Activated CD4-positive, alpha-beta T cell treated with anti-CD3 and anti-CD28 coated beads, Interleukin-2, amount 50 U/mL, for 1 hour (primary cell): ENCODE measurements at places on chromosomes 4 and X.

DNA sequence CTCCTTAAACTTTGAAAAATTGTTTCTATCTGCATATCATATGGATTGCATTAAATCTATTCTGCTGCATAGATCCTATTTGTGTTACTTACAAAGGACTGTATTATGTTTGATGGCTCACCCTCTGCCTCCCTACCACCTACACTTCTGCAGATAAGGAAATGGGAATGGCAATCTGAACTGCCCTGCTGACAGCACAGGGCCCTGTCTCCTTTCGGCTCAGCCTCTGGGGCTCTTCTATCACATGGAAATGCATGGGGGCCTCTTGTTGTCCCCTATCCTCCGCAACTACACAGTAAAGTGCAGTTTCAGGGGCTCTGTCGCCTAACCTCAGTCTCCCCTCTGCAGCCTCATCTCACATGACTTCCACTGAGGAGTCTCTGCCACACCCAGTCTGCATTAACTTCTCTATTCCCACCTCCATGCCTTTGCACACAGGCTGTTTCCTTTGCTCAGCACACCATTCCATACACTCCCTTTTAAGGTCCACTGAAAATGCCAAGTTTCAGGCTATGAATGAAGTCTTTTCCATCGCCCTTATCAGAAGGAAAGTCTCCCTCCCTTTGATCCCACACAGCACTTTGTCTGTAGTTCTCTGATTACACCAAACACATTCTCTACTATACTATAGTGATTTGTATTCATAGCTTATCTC, 12.5 kb downstream of the RELL1 start:
- DNase-seq = no peak

DNA sequence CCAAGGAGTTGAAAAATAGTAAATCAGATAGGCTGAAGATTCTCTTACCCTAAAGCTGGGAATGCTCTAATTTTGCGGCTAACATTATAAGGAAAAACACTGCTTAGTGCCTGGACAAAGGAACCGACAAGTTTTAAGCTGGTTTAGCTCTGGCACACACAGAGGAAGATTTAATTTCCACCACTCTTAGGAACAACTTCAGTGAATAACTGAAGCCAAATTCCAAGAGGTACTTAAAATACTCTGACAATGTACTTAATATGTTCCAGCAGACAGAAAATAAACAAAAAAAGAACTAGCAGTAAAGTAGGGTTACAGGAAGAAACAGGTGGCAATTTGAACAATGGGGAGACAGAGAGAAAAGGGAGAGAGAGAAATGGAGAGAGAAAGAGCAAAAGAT, 340.8 kb upstream of the NDST4 start:
- DNase-seq = no peak

DNA sequence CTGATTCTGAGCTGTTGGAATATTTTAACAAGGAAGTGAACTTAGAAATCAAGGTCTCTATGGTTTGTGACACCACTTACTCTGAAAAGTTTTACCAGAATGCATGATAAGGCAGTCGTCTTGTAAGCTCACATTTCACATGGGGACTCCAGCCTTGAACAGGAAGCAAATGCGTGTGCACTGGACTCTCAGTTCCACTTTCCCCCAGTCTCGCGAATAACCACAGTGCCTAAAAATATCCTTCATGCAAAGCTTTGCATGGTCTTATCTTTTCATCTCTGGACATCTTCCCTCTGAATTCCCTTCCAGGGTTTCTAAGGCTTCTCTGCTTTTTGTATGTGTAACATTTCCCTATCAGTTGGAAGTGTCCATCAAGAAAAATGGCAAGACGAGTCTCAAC, 581.8 kb downstream of the NLGN4X start:
- no peak for DNase-seq

DNA sequence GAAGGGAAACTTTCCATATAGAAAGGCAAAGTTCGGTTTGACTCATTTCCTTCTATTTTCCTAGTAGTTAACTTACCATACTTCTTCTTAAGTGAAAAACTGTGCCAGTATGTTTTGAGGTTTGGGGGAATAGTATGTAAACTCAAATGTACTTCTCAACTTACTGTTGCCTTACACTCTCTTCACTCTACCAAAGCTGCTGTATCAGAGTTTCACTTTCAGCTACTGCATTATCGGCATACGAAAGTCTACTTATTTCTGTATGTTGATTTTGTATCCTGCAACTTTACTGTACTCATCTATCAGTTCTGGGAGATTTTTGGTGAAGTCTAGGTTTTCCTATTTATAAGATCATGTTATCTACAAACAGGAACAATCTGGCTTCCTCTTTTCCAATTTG, 932.7 kb downstream of the FAT4 start:
- no peak for DNase-seq

GRCh38 chrX:54496517-54496852, 451 bp upstream of the FGD1 start:
- DNase-seq = no peak

- no peak for DNase-seq
These were observed 52.1 kb upstream of the CAPN6 start for GRCh38 chrX:111322231-111322855.

DNA sequence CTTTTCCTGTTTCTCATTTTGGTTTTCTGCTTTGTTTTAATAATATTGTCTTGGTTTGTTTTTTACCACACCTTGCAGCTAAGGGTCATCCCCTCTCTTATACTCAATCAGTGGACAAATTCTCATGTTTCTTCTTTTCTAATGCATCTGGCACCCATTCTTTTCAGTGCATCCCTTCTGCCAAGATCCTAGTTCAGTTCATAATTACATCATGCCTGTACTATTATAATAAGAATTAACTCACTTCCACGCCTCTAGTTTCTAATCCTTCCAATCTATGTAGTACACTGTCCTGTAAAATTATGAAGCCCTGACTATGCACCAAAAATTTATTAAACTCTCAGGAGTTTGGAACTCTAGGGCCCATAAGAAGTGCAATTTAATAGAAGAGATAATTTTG, 126.1 kb downstream of the FAT4 start:
- DNase-seq = no peak

DNA sequence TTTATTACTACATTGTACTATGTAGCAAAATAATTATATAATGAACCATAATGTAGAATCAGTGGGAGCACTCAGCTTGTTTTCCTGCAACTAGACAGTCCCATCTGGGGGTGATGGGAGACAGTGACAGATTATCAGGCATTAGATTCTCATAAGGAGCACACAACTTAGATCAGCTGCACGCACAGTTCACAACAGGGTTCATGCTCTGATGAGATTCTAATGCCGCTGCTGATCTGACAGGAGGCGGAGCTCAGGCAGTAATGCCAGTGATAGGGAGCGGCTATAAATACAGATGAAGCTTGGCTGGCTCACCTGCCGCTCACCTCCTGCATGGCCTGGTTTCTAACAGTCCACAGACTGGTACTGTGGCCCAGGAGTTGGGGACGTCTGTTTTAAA, 199.2 kb downstream of the MAB21L2 start:
- no peak for DNase-seq

GRCh38 chr4:77600521-77601451, 4.8 kb upstream of the CXCL13 start:
- DNase-seq = peak; percentile 5

GRCh38 chr4:126976850-126977632, 655.7 kb upstream of the INTU start:
- DNase-seq = no peak

DNA sequence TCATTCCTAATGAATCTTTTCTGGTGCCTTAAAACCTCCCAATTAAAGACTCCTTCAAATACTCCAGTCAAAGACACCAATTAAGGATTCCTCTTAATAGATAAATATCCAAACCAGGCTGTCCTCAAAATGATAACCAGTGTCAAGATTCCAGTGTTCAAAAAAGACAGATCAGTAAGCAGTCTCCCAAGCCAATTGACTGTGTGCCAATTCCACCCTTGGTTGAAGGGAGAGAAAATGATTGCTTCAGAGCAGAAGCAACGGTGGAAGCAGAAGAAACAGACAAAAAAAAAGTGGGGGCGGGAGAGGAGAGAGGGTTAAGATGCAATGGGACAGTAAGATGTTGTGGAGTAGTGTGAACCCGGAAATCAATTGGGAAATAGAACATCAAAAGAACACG, 216.0 kb upstream of the FTHL17 start:
- no peak for DNase-seq

- no peak for DNase-seq
These were observed 56.6 kb downstream of the ZNF827 start for GRCh38 chr4:145881989-145882388.

DNA sequence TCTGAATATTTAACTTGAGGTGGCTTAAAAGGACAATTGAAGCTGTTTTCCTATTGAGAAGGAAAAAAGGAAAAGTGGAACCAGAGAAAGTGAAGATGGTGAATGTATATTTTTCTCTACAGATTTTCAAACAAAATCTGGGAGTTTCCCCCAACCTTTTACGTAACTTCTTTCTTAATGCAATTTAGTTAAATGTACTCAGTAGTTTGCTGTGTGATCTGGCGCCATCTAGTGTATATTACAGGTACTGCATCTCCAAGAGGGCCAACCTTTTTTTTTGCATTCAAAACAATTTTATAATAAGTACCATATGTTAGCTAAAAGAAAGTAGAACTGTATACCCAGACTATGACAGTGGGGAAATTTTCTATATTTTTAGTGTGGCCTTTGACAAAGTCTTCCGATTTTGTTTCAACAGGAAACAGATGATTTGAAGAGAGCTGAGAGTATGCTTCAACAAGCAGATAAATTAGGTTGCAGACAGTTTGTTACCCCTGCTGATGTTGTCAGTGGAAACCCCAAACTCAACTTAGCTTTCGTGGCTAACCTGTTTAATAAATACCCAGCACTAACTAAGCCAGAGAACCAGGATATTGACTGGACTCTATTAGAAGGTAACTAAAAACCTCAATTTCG, 82.0 kb downstream of the PLS3 start:
- peak; percentile 1 for DNase-seq

- DNase-seq = no peak
These were observed 5.1 kb downstream of the PPARGC1A start for GRCh38 chr4:23884741-23885140.

GRCh38 chr4:107850438-107850837, 25.7 kb downstream of the SGMS2 start:
- DNase-seq = no peak
